ENCODE measurements at places on chromosomes 13 and 19.
A peak's percentile ranks its signal among the peaks of the same experiment; 100 is the strongest.

DNA sequence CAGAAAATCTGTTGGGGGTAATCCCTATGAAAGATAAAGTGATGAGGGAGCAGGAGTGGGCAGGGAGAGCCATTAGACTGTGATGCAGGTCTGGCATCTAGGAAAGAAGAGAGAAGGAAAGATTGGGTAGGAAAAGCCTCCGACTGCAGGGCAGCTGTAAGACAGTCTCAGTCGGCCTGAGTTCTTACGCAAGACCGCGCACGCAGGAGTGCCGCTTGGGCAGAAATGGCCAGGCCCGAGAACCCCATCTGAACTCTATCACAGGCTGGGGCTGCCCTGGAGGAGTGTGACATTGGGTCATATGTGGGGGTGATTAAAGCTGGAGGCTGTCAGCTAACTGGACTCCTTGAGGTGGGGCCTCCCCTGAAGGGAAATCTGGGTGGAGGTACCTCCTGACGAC is 13.9 kb upstream of the FBXL3 start:
- no peak for DNase-seq

DNA sequence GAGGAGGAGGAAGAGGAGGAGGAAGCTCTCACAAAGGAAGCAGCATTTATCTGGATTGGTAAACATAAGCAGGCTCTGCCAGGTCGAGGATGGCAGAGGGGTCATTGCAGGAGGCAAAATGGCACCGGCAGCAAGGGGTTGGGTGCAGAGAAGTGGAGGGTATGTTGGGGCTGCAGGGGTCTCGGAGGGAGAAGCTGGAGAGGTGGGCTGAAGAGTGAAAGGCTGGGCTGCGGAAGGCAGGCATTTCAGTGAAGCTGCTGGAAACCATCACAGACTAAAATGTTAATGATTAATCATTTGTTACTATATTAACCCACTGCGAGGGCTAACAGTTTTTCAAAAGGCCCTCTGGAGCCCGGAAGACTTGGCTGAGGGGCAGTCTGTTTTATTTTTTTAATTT is 24.6 kb downstream of the TPT1 start:
- no peak for DNase-seq

DNA sequence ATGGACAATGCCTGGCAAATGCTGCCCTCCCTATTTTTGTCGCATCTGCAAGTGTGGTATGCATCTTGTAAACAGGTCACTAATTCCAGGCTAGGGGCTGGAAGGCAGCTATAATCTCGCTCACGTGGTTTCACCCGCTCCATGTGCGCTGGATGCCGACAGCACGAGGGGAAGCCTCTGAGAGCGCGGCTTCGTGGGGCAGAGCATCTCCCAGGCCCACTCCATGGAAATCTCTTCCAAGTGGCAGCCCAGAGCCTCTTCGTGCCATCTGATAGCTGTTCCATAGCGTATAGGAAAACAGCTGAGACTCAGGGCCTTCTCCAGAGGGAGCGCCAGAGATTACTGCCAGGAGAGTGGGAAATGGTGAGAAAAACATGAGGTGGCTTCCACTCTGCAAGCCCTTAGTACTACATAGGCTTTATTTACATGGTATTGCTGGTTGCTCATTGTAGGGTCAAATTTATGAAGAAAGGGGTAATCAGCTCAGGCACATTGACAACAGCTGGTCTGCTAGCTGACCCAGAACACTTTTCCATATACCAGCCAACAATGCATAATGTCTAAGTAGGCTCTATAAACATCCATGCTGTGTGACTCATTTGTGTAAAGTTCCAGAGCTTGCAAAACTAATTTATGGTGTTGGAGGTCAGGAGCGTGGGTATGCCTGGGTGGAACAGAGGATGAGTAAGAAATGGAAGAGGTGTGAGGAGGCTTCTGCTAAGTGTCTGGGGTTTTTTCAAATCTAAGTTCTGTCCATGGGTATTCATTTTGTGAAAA is 165.2 kb downstream of the SHISA2 start:
- DNase-seq, result no peak

GRCh38 chr13:28976195-28976594 is 156.1 kb downstream of the MTUS2 start:
- DNase-seq, result no peak

GRCh38 chr19:48637948-48638830 is 1.0 kb upstream of the DBP start:
- DNase-seq, result peak; percentile 78

DNA sequence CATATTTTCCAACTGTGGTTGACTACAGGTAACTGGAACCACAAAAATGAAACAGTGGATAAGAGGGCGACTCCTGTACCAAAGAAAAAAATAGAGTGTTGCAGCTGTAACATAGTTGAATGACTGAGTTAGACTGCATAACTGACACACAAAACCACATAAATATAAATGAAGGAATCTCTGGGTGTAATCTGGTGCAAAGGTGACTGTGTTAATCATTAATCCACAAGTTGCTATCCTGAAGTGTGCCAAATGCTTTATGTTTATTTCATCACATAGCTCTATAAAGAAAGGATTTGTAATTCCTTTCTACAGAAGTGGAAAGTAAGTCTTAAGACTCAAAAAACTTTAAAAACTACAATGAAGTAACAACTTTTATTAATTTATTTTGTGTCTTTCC is 6.0 kb upstream of the GJB2 start:
- DNase-seq, result no peak

DNA sequence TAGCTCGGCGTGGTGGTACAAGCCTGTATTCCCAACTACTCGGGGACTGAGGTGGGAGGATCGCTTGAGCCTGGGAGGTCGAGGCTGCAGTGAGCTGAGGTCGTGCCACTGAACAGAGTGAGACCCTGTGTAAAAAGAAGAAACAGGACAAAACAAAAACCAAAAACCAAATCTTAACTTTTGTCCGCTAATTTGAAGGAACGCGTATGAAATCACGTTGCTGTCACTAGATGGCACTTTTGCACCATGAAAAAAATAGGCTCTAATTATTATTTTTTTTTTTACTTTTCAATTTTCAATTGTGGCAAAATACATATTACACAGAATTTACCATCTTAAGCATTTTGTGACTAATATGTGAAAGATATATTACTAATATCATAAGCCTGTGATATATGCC is 17.6 kb upstream of the ZNF835 start:
- DNase-seq, result no peak

GRCh38 chr19:50779504-50780457 is 9.5 kb downstream of the GPR32 start:
- no peak for DNase-seq

- no peak for DNase-seq
Measured at GRCh38 chr13:70703755-70704154, 595.5 kb upstream of the KLHL1 start.

GRCh38 chr19:14248578-14249011 is 42.6 kb upstream of the ADGRL1 start:
- DNase-seq, result peak; percentile 66

DNA sequence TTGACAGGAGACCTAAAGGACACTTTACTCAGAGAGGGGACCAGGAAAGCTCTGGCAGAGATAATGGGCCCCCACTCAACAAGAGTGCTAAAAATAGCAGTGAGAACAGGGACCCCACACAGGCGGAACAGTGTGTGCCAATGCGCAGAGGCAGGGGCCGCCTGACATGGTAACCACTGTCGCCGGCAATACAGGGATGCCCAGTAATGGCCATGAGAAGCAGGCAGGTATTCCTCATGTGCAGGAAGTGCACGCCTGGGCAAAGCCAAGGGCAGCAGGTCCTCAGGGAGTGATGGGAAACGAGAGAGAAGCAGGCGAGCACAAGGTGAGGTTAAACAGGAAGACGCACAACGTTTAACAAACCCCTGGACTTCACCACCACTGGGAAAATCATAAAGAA is 757.1 kb downstream of the LIG4 start:
- no peak for DNase-seq

DNA sequence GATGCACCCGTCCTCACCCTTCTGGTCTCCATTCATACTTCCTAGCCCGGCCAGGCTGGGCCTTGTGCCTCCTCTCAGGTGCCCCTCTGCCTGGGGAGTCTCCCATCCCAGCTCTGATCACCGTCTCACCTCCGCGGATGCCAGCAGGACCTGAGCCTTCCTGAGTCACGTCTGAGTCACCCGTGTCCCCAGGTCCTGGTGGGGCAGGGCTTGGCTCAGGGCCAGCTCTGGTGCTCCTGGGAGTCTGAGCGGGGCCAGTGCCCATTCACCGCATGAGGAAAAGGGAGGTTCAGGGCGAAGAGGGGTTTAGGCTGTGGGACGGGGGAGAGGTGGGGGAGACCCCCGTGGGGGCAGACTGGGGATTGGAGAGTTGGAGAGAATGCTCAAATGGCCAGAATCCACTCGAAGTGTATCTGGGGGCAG is 593 bp downstream of the ATP8B3 start:
- no peak for DNase-seq

DNA sequence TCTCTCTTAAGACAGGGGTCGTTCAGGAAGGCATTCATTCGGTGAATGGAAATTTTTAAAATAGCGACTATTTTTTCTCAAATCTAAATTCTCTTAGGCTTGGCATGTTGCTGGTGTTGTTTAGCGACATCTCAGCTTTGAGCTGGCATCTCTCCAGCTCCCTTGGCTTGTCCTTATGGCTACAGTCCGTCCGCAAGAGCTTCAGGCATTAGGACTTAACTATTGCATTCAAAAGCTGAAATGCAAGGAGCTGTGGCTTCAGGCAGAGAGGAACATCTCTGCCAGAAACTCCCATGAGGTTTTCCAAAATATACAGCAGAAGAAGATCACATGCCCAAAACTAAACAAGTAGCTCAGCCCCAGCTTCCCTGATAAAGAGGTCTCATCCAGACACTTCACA is 578.5 kb downstream of the EFNB2 start:
- DNase-seq, result no peak

DNA sequence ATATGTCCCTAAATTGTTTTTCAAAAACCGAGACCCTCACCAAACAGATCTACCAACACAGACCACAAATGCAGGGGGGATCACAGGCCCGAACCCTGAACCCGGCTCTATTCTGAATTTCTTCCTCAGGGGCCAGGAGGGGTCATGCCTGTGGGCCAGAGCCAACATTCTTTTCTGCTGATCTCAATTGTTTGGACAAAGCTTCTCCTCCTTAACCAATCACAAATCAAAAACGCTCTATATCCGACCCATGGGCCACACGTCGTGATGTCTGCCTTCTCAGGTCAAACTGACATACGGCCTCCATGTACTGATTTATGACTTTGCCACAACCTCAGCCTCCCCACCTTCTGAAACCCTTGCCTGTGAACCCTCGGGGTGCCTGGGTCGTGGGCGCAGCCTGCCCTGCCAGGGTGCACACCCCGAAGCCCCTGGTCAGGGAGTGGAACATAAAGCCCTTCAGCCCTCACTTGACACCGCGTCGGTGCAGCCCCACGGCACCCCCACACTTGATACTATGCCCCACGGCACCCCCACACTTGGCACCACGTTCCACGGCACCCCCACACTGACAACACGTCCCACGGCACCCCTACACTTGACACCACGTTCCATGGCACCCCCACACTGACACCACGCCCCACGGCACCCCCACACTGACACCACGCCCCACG is 58.4 kb upstream of the C13orf46 start:
- DNase-seq, result no peak

DNA sequence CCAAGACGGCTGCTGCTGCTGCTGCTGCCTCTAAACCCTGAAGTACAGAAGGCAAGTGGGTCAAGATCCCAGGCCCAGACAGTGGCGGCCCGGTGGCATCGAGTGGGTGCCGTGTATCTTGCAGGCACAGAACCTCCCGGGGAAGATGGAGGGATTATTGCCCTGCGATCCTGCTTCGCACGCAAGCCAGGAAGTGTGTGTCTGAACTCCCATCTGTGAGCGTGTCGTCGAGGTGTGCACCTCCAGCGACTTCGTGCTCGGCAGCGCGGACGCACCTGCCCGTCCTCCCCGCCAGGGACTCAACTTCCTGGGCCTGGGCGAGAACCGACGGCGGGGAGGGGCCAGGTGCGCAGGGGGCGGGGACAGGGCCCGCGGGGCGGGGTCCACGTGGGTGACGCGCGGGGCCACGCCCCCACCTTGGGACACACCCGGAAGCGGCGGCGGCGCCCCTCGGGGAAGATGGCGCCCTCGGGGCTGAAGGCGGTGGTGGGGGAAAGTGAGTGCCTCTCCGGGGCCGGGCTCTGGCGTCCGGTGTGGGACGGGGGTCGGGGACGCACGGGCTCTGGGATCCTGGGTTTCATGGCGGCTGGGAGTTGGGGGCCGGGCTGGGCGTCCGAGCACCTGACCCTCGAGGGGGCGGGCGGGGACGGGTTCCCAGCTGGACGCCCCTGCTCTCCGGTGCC is at the start of gene STXBP2:
Gene STXBP2, plus strand, starts transcription at position 420 of the 683 bp plus-strand sequence. Its CDS starts 40 bp downstream, at position 460.
- peak; percentile 94 for DNase-seq

- DNase-seq, result no peak
Measured at GRCh38 chr13:33842986-33843385, 25.0 kb downstream of the RFC3 start.

DNA sequence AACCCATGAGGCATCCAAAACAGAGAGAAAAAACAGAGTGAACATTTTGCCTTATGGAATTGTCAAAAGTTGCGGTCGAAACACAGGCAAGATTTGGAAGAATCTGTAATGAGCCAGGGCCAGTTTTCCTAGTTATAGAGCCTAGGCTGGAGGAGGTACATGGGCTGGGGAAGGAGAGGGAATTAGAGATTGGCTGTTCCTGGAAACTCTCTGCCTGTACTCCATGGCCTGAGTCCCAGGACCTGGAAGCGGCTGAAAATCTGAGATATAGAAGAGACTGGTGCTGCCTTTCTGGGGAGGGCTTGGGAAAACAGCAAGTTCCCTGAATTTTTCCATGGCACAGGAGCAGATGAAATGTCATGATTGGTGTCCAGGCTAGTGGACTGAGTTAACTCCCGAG is 122.8 kb upstream of the KLF12 start:
- no peak for DNase-seq

- DNase-seq, result no peak
Measured at GRCh38 chr13:44867825-44868224, 121.4 kb downstream of the NUFIP1 start.

DNA sequence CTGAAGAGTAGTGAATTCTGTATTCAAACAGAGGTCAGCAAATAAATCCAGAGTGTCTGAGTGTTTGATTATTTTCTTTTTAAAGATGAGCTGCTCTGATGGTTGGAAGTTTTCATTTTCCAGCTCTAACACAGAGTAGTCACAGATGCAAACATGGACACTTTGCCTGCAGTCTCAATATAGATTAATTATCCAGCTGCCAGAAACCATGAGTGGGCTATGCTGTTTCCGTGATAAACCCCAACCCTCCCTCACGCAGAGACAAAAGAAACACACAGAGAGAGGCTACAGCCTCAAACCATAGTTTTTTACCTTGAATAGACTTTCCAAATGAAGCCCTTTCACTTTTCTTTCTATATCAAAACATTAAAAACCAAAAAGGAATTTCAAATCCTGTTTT is 884.7 kb downstream of the DIAPH3 start:
- no peak for DNase-seq

GRCh38 chr19:12647047-12647446 is 19.5 kb downstream of the MAN2B1 start:
- no peak for DNase-seq

Measured in HEK293T (cell line).